Uterus (tissue), 4 donors: ENCODE measurements at places on chromosomes 16 and 17.
A peak's percentile ranks its signal among the peaks of the same experiment; 100 is the strongest.

DNA sequence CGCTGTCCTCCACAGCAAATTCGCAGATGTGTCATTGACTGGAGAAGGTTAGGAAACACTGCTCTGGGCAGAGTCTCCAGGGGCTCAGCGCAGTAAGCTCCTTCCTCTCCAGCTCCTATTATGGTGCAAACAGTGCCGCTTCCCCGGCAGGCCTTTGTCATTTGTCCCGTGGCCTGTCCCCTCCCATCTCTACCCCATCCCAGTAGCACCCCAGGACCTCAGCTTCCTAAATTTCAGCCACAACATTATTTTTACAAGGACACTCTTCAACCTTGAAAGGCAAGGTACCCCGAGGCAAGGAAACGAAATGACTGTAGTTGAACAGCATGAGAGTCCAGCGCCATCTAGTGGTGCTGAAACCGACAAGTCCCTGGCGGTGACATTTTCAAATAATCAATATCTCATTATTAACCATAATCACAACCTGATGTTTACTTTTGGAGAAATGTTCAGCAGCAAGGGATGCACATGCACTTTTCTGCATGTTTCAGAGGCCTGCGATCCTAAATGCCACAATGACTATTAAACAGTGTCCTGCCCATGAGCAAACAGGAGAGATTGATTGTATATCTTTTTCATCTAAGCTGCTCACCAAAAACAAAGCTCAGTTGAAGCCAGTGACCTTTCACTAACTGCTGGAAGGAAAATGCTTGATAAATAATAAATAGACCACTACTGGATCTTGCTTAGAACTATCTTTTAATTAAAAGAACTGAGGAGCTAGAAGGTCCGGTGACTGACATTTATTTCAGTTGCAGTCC, 16.5 kb downstream of the MRPS23 start:
- peak; percentile 58 for DNase-seq

DNA sequence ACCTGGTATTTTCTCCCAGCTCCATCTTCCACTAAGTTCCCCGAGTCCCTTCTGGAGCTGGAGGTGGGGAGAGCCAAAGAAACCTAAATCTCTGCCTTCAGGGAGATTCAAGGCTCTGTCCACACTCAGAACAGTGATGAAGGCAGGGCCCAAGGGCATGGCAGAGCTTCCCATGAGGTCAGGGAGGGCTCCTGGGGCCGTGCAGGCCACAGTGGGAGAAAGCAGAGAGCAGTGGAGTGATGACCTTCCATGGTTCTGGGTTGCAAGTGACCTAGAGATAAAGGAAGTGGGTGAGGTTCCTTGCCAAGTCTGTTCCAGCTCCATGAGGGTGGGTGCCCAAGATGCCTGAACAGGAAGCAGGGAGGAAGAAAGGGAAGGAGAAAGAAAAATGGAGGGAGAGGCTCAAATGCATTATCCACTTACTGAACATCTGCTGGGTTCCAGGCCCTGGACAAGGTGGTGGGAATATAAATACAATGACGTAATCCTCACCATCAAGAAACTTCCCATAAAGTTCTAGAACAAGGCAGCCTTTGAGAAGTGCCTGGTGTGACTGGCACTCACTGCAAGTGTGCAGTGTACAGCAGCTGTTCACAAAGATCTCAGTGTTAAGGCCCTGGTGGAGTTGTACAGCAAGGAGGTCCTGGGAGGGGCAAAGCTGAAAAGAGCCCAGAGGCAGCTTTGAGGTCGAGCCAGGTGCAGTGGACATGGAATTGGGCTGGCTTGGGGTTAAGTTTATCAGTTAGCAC, 13.3 kb downstream of the TBKBP1 start:
- DNase-seq = no peak

GRCh38 chr17:79574108-79574507, 36.7 kb downstream of the RBFOX3 start:
- DNase-seq = no peak

GRCh38 chr16:11350921-11351335, 5.7 kb downstream of the RMI2 start:
- DNase-seq = no peak

- no peak for DNase-seq
These were observed 13.1 kb downstream of the FBXO39 start for GRCh38 chr17:6789146-6789545.

- DNase-seq = no peak
These were observed 389 bp downstream of the DUS1L start for GRCh38 chr17:82065193-82065637.

DNA sequence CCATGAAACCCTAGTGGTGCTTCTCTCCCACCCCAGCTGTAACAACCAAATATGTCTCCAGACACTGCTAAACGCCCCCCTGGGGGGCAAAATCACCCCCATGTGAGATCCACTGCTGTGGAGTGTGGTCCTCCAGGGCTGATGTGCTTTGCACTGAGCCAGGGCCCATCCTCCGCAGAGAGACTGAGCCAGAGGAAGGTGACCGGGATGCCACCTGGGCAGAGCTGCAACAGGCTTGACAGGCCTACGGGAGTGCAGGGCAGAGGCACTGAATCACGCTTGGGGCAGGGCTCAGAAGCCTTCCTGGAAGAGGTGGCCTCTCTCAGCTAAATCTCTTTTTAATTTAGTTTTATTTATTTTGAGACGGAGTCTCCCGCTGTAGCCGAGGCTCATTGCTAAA, 4.4 kb downstream of the GJD3 start:
- DNase-seq = no peak

DNA sequence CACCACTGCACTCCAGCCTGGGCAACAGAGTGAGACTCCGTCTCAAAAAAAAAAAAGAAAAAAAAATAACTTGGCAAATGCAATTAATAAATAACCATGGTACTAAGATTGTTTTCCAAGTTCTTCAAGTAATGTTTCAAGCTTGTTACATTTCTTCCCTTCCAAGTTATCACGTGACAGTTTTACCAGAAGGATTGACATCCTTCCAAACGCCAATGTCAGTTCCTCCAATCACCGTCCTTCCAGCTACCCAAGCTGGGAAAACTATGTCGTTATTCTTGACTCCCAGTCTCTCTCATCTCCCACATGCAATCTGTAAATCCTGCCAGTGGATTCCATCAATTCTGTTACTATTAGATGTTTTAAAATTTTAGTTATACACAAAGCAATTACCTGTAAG, 3.9 kb upstream of the PHAF1 start:
- DNase-seq = no peak

- no peak for DNase-seq
These were observed 53.8 kb upstream of the CACNG5 start for GRCh38 chr17:66781135-66781534.

GRCh38 chr17:61806936-61807335, 56.4 kb downstream of the BRIP1 start:
- DNase-seq = no peak

- no peak for DNase-seq
These were observed 40.3 kb downstream of the MEAK7 start for GRCh38 chr16:84464116-84464515.

DNA sequence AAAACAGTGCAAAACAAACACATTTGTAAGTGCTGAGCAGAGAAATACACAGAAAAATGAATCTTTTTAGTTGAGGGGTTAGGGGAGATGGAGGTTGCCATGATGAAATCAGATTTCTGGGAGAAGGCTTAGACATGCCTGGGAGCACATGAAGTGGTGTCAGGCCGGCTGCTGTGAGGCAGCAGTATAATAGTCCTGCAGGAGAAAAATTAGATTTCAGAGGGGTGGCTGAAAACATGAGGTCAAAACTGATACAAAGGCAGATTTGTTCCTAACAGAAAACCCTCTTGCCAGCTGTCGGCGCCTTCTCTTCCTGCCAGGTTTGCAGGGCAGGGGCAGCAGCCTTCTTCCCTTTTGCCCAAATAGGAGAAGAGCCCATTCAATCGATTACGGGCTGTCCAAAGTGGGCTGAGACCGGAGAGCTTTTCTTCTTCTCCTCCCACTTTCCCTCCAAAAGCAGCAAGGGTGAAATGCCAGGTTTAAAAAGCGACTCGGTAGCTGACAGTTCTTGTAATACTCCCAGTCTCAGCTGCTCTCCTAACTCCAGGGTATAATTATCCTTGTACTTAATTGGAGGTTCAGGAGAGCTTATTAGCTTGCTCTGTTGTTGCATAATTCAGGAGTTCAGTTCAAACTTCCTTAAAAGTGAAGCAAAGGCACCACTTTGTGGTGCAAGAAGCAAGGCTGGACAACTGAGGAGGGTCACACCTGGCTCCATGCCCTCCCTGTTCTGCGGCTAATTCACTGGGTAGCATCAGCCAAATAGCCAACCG, 80.0 kb downstream of the PCTP start:
- DNase-seq = no peak

GRCh38 chr16:11536104-11536866, 50.4 kb downstream of the LITAF start:
- DNase-seq = no peak

DNA sequence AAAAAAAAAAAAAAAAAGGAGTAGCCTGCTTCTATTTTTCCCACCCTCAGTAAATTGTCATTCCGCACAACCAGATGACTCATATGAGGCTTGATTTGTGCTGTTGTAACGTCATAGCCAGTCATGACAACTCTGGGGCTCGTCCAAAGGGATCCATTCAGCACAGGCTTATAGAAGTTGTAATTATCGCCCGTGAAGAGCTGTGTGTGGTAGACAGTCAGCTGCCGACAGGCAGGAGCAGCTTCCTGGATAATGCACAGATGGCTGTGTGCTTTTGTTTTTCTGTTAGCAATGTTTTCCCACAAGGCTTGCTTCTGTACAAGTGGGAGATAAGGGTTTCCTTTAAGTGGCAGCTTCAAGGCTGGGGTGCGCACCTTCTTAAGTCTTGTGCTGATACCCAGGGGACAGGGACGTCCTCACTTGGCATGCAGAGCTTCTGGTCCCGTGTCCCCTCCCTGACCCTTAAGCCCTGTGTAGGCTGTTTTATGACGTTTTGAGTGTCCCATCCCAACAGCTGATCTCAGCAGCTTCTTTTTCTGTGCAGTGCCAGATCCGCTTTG, 26.0 kb downstream of the SNX29 start:
- peak; percentile 15 for DNase-seq

- DNase-seq = no peak
These were observed 41.3 kb upstream of the NLK start for GRCh38 chr17:28001149-28001548.
